ENCODE measurements at places on chromosomes 7 and 10.

GRCh38 chr10:96834120-96834519 is 2.0 kb downstream of the LCOR start:
- no peak for DNase-seq

DNA sequence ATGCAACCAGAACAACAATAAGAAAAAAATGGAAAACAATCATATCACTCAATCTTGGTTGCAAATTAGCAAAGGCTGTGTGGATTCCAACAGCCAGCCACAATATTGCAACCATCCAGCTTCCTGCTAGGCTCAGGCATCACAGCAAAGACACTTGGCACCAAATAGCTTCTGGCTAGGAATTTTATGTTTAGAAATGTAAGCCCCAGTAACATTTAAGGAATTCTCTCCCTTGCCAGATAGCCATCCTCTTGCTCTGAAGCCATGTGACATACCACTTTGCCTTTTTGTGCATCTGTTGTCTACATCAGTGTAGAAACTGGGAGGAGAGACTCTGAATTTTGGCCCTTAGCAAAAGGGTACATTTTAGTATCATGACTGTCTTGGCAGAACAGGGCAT is 22.2 kb downstream of the MKX start:
- DNase-seq: no peak

GRCh38 chr7:101216001-101216859 is 1.2 kb downstream of the PLOD3 start:
- no peak for DNase-seq

- DNase-seq: no peak
Observed at GRCh38 chr7:32494946-32495297, 367 bp upstream of the AVL9 start.

DNA sequence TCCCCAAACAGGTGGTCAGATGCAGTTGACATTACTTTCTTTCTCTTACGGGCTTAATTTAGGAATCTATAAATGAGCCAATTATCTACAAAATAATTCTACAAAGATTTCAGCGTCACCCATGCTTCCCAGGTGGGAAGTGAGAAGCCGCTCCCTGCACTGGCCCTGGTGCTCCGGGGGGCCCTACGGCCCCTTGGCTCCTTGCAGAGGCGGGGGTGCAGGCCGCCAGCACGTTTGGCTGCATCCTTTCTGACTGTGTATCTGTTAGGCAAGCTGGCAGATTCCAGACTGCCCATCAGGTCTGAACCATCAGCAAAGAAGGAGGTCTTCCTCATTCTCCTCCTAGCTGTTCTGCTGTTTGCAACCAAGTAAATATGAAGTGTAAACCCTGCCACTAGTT is 16.3 kb downstream of the VWC2 start:
- no peak for DNase-seq

- no peak for DNase-seq
Observed at GRCh38 chr7:141654551-141654950, 47.4 kb downstream of the DENND11 start.
